HL-60 (cell line): ENCODE measurements at places on chromosomes 16 and 17.

DNA sequence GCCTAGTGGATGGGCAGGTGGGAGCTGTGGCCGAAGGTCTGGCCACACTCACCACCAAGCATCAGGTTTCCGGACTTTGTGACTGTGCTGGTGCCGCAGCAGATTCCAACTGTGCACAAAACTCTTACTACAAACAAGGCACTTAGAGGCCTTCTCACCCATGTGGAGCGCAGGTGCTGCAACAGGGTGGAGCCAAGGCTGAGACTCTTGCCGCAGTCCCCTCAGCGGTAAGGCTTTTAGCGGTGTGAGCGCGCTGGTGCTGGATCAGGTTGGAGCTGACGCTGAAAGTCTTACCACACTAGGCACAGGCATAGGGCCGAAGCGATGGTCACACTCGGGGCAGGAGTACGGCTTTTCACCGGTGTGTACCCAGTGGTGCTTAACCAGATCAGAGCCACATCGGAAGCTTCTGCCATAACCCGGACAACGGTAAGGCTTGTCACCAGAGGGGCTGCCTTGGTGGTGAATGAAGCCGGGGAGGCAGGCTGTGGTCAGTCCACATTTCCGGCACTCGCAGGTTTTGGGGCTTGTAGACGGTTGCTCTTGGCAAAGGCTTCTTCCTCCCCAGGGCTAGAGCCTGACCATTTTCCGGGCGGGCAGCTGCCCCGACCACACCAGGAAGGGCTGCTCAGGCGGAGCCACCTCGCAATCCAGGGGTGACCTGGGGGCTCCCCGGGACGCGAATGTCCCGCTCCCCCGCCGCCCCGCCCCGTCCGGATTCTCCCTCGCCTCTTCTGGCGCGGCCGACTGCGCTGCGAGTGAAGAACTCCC, 1.0 kb upstream of the ARMC5 start:
- DNase-seq: peak; percentile 81

DNA sequence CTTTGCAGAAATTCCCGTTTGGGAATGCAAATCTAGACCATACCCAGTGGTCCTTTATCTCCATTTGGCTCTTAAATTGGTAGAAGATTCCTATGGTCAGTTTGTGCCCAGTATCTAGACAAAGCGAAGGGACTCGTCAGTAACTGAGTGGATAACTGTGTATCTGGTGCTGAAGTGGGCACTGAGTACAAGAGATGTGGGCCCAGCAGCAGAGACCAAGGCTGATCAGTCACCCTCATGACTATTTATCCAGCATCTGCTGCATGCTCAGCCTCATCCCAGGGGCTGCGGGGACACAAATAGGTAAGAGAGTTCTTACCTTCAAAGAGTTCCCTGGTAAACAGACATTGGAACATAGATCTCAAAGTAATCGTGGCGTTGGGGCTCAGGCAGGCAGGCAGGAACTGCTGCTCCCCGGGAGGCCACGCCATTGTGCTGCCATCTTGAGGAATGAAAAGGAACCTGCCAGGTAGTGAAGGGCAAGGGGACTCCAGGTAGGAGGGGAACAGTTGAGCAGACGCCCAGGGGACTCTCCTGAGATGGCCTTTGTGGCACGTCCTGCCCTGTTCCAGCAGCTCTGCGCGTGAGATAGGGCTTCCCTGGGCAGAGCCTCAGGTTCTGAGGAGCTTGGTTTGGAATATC, 10.3 kb downstream of the NT5M start:
- no peak for DNase-seq

- no peak for DNase-seq
These were observed 881.3 kb downstream of the CDH11 start for GRCh38 chr16:64240586-64240985.

- peak; percentile 84 for DNase-seq
These were observed 21.8 kb downstream of the CEP131 start for GRCh38 chr17:81200695-81201580.

- no peak for DNase-seq
These were observed 16.6 kb downstream of the SMYD4 start for GRCh38 chr17:1813088-1813487.
